ENCODE measurements at places on chromosomes 12 and 14.
A peak's percentile ranks its signal among the peaks of the same experiment; 100 is the strongest.

DNA sequence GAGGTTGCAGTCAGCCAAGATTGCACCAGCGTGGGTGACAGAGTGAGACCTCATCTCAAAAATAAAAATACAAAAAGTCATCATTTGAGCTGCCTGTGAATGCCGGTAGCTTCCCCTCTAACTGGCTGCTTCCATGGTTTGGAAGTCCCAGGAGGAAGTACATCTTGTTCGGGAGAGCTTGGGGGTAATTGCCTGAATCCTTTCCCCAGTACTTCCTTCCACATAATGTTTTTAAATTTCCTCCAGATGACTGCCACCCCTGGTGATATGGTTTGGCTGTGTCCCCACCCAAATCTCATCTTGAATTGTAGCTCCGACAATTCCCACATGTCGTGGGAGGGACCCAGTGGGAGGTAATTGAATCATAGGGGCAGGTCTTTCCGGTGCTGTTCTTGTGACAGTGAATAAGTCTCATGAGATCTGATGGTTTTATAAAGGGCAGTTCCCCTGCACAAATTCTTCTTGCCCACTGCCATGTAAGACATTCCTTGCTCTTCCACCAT lies 87.2 kb downstream of the SPRING1 start:
- DNase-seq, result no peak

DNA sequence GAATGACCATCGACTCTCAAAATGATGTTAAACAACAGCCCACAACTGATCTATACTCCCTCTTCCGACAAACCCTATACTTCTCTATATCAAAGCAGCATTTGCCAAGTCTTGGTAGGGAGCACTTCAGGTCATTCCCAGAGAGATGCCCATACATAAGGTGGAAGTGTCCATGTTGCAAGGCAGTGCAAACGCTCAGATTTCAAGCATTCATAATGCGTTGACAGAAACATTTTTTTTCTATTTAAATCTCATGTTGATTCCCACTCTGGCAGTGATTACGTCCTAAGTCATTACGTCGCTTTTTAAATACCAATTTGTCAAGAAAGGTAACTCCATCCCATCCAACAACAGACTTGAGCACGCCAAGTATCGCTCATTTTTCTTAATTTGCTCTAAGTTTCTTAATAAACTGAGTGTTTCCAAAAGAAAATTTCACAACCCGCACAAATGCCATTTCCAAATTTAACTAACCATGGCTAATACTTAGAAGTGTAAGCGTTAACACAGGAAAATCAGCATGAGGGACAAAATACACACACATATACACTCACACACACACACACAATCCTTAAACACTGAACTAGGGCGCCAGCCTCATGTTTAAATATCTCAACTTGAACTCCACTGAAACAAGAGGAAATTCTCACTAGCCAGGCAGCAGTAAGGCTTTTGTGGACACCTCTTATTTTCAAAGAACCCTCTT lies 1.1 kb downstream of the GXYLT1 start:
- peak; percentile 13 for DNase-seq

DNA sequence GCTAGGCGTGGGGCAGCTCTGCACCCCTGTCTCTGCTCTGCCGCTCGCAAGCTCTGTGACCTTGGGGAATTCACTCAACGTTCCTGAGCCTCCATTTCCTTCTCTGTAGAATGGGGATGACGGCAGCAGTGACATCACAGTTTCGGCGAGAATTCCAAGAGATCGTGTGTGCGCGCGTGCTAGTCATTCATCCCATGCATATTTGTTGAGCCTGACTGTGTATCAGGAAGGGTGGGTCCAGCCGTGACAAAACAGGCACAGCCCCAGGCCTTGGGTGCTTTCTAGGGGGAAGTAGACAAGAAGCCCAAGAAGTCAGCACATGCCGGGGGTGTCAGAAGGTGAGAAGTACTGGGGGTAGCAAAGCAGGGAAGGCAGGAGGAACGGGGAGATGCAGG lies 145.6 kb upstream of the NCOR2 start:
- peak; percentile 10 for DNase-seq

DNA sequence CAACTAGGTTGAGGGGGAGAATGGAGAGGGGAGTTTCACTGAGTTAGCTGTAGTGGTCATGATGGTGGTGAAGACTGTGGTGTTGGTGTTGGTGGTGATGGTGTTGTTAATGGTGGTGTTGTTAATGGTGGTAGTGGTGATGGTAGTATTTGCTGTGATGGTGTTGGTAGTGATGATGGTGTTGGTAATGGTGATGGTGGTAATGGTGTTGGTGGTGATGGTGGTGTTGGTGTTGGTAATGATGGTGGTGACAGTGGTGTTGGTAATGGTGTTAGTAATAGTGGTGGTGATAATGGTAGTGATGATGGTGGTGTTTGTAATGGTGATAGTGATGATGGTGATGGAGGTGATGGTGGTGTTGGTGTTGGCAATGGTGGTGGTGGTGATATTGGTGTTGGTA lies 9.1 kb downstream of the C1R start:
- no peak for DNase-seq

- no peak for DNase-seq
Measured at GRCh38 chr12:107514887-107515445, 170.6 kb upstream of the PWP1 start.

- no peak for DNase-seq
Measured at GRCh38 chr12:80798281-80798680, 81.6 kb downstream of the MYF5 start.

DNA sequence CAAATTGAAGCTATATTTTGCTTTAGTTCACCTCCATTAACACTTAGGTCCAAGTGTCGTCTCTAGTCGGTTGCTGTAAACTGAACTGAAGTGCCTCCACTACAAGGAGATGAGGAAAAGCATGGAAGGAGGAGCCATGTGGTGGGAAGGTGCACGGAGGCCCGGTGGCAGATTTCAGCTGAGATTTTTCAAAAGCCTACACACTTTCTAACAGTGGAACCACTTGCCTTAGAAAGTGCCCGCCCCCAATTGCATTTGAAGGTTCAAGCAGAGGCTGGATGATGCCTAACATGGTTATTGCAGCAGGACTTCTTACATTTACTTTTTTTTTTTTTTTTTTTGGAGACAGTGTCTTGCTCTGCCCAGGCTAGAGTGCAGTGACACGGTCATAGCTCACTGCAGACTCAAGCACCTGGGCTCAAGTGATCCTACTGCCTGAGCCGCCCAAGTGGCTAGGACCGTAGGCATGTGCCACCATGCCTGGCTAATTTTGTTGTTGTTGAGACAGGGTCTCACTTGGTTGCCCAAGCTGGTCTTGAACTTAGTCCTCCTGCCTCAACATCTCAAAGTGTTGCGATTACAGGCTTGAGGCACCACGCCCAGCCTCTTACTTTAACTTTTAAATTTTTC lies 27.6 kb downstream of the EML1 start:
- DNase-seq, result no peak

- DNase-seq, result no peak
Measured at GRCh38 chr12:6936636-6937480, 6.8 kb upstream of the RNU7-1 start.

GRCh38 chr14:28831126-28831525 lies 64.5 kb downstream of the FOXG1 start:
- no peak for DNase-seq

DNA sequence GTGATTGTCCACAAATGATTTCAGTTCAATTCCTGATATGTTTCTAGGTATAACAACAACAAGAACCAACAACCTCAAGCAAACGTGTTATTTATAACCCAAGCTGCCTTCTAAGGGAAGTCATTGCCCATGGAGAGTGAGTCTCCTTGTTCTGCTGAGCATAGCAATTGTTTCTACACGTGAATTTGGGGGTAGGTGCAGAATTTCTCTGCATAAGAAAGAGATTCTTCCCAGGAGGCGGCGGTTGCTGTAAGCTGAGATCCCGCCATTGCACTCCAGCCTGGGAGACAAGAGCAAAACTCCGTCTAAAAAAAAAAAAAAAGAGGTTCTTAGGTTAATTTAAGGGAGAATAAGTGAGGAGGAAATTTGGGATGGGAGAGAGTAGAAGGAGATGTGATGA lies 226.5 kb upstream of the PELI2 start:
- no peak for DNase-seq

GRCh38 chr12:118495296-118495695 lies 118.9 kb downstream of the SUDS3 start:
- DNase-seq, result no peak

- DNase-seq, result no peak
Measured at GRCh38 chr14:24673059-24673458, 39.1 kb upstream of the GZMB start.

Measured in CD4-positive, alpha-beta T cell treated with Interleukin-2 at 100 ng/mL for 4 hours (primary cell).